ENCODE measurements at places on chromosomes 7 and 10.

GRCh38 chr7:32937344-32938174 lies 19.7 kb upstream of the FKBP9 start:
- DNase-seq, result no peak

DNA sequence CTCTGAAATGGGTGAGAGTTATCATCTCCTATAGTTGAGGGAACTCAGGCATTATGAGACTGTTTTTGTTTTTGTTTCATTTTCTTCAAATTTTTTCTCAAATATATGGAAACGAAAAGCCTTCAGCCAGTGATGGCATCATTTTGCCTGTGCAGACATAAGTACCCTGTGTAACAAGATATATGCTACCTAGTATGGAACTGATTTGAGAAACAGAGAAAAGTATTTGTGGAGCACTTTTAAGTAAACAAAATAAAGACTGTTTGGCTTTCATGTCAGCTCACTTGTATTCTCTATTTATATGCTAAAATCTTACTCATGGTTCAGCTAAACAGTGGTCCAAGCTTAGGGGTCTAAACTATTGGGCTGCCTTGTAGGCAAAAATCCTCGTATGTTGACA lies 150.6 kb downstream of the WNT2 start:
- no peak for DNase-seq

GRCh38 chr7:18552316-18552916 lies 56.9 kb downstream of the HDAC9 start:
- no peak for DNase-seq

DNA sequence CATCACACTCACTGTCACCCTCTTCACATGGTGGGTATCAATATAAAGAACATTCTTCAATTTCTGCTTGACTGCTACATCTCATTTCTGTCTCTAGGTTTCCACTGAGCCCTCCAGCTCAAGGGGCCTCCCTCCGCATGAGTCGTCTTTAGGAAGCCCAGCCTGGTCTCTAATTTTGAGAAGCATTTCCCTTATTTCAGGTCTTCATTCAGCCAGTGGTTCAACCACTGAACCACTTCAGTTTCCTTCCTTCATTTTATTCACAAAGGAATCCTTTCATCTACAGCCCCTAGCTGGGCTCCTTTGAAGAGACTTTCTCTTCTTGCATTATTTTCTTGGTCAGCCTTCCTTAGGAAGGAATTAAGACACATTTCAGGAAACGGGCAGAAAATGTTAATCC lies 257.4 kb downstream of the KCNMA1 start:
- no peak for DNase-seq

DNA sequence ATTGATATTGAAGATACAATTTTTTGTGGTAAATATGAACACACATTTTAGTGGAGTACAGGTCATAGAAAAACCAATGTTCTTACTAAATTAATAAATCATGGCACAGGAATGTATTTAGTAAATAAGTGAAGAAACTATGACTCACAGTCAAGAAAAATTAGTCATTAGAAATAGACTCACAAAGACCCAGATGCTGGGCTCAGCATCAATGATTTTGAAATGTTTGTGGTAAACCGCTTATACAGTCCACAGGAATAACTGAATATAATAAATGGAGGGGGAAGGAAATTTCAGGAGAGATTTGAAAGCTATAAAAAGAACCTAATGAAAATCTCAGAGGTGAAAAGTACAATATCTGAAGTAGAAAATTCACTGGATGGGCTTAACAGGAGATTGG lies 138.3 kb upstream of the ADCY1 start:
- no peak for DNase-seq
